ENCODE measurements at places on chromosomes 5 and 9. TPM values are rescaled to one million over a fixed set of nuclear protein-coding genes. Genes with fewer than 3 reads are reported as not detected.

GRCh38 chr5:31964007-31964360 lies 210.1 kb downstream of the GOLPH3 start:
- no peak for DNase-seq

- no peak for DNase-seq
These were observed 77.3 kb upstream of the ZNF366 start for GRCh38 chr5:72584466-72584865.

FAM221B gene
- total RNA-seq, result not detected

DNA sequence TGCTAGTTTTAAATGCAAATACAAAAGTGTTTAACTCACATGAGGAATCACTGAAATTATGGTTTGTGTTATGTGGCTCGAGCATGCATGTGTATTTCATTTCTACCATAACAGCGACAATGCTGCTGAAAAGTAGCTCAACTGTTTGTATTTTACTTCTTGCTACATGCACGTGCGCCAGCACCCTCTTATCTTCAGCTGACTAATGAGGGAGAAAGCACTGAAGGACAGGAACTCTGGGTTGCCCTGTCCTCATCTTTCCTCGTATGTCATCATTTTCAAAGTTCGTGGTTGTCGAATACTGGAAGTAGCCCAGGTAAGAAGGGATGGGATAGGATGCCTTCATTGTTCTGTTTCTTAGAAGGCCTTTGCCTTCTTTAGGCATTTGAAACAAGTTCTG lies 120.3 kb downstream of the SYK start:
- no peak for DNase-seq

DNA sequence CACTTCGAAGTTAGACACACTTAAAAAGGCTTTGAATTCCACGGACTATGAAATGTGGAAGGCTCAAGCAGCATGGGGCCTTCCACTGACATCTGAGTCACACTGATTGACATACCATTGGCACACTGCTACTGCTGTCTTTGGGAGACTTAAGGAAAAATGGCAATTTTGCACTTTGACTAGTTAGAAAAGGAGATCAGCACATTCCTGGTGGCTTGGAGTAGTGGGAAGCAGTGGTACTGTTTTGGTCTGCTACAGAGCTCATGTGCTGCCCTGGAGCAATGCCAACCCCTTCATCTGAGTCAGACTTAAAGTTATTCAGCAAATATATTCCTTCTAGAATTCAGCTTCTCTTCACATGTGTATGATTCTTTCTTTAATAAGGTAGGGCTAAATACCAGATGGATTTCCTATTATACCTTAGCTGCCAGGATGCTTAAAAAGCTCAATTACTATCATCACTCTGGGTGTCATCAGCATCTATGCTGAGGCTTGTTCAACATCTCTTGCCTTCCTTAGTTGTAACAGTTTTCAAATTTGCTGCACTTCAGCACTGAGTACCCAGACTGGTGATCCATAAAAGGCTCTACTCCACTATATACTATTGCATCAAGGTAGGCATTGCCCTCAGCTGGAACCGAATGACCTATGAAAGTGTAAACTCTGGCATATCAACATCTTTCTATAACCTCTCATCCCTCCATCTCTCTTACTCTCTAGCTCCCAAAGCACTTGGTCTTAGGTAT lies 42.3 kb upstream of the MOCS2 start:
- DNase-seq, result no peak

GRCh38 chr9:107547772-107548297 lies 58.3 kb upstream of the KLF4 start:
- DNase-seq, result no peak

TIFAB gene
- 0.12 TPM for total RNA-seq

DNA sequence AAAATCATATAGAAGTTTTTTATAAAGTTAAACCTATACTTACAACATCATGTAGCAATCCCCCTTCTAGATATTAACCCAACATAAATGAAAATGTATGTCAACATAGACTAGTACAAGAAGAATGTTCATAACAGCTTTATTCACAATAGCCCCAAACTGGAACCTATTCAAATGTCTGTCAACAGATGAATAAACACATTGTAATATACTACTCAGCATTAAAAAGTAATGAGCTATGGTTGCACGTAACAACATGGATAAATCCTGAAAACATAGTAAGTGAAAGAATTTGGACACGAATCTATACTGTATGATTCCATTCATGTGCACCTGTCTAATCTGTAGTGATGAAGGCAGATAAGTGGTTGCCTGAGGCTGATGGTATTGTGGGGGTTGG lies 73.9 kb downstream of the CSNK1G3 start:
- DNase-seq, result no peak

DNA sequence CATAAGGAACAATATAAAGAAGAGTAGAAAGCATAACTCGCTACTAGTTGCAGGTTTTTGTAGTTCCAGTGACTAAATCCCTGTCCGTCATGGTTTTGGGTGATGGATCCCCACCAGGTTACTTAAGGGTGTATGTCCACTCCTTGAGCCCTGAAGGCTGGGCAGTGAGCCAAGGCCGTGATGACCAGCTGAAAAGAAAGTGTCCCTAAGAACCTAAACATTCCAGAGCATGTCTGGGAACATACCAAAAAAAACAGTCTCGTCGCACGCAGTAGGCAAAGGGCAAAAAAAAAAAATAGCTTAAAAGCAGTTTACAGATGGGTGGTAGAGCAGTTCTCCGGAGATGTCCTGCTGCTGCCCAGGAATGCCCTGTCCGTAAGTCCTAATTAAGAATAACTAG lies 21.4 kb upstream of the SNAPC3 start:
- no peak for DNase-seq

GRCh38 chr9:114465417-114465816 lies 39.9 kb downstream of the WHRN start:
- DNase-seq, result no peak

DNA sequence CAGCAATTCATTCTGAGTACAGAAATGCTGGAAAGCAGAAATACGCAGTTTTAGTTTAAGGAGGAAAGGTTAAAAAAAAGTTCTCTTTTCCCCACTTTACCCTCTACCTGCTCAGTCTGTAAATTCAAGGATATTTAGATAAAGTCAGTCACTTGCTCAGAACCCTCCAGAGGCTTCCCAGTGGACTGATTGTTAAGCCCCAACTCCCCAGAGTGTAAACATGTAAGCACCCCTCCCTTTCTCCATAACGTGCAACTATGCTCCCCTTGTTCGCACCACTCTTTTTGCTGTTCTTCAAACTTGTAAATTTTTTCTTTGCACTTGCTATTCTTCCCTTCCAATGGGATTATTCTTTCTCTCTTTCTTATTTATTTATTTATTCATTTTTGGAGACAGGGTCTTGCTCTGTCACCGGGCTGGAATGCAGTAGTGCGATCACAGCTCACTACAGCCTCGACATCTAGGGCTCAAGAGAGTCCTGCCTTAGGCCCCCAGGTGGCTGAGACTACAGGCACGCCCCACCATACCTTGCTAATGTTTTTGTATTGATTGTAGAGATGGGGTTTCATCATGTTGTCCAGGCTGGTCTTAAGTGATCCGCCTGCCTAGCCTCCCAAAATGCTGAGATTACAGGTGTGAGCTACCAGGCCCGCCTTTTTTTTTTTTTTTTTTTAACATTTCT lies 32.5 kb upstream of the ERBIN start:
- DNase-seq, result no peak

DNA sequence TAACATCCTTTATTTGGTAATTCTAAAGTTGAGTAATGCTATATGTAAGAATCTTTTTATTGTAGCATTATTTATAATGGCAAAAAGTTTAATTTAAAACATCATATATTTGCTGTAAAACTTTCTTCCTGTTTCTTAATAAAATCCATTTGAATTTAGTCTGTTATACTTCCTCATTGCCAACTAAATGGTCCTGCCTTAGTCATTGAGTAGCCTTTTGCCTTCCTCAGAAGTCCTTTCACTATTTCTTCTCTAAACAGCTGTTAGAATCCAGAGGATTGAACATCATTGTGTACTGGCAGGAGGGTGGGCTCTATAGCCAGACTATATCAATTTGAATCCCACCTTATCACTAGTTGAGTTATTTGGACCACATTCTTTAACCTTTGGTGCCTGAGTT lies 11.0 kb downstream of the SLC44A1 start:
- no peak for DNase-seq

DNA sequence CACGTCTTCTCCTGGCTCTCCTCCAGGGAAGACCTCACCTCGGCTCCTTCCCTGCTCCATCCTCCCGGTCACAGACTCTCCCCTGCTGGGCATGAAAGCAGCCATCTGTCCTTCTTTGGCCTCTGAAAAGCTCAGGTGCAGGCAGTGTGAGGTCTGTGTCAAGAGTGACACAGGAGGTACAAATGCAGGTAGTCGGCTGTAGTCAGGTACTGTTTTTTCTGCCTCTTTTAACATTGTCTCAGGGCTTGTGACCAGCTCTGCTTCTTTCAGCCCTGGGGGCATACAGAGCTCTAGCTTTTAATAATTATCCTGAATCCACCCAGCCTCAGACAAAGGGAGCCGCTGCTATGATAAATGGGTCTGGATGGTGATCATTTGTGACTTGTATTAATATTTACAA lies 46.4 kb downstream of the C5orf15 start:
- DNase-seq, result no peak

DNA sequence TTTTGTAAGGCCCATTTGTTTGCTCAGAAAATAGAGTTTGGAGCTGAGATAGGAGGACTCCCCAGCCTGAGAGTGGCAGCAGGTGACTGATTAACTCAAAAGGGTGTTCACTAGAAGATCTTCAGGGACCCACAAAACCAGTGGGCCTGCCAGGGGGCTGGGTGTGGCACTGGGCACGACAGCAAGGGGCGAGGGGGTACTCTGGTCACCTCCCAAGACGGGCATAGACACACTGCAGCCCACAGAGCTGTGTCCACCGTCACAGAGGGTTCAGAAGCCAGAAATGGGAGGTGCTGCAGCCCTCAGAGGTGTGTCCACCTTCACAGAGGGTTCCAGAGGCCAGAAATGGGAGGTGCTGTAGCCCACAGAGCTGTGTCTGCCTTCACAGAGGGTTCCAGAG lies 75.6 kb upstream of the CACNA1B start:
- no peak for DNase-seq

DNA sequence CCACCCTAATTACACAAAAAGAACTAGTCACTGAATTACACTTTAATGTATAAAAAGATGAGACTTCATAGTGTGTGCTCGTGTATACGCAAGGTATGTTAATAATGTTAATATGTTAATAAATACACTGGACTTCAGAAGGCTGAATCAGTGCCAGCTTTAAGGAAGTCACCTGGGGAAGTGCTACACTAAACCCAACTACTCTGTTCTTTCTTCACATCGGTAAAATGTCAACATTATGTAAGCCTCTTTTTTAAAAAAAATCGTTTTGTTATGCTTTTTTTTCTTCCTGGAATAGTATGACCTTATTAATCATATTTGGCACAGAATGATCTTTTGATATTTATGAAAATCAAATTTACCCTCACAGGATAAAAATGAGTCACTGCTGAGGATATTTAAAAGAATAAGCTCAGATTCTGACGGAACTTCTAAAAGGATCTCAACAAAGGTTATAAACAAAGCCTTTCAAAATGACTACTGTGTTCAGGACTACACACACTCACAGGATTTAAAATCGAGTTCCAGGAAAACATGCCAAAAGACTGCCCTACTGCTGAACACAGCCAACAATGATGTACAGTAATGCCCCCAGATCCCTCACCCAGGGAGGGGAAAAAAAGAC lies 75.9 kb downstream of the AUH start:
- no peak for DNase-seq

GRCh38 chr5:36402512-36402906 lies 100.8 kb upstream of the RANBP3L start:
- DNase-seq, result no peak

PAEP gene
- total RNA-seq, result not detected

DNA sequence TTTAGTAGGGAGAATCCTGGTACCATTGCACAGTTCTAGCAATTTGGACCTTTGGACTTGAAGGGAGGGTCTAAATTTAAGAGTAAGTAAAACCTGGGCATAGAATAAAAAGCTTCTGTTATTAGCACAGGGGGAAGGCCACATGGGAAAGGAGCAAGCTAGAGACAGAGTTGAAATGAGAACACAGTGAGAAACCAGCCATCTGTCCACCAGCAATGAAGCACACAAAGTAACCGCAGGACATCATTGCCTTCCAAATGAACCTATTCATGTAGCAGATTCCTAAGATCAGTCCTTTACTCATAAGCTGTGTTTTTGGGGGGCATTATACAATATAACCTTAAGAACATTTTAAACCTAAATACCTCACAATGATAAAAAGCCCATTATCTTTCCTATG lies 407.4 kb downstream of the HCN1 start:
- DNase-seq, result peak; percentile 4

DNA sequence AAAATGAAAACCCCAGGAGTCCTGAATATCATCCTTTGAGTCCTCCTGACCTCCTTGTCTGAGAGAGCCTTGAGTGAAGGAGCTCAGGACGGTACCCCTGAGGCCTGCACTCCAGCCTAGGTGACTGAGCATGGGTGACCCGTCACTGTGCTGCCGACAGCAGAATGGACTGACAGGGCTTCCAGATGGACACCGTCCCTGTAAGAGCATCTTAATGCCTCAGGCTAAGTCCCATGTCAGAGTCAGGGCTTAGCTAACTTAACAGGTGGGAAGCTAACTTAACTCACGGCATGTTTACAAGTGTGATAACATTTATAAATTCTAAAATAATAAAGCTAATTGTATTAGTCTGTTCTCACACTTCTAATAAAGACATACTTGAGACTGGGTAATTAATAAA lies 68.3 kb downstream of the IL6ST start:
- DNase-seq, result no peak

GRCh38 chr9:36154331-36154952 lies 14.7 kb upstream of the CCIN start:
- no peak for DNase-seq

GRCh38 chr9:136858844-136859757 lies 7.0 kb downstream of the MAMDC4 start:
- DNase-seq, result peak; percentile 90

FBXO10 gene
- total RNA-seq, result 7.4 TPM

Data from pancreas (tissue), 10 donors.